ENCODE measurements at places on chromosomes 16 and 17. TPM values are rescaled to one million over a fixed set of nuclear protein-coding genes. Genes with fewer than 3 reads are reported as not detected.

NXN gene
- total RNA-seq: 24.4 TPM

MPO gene
- not detected for total RNA-seq

DNA sequence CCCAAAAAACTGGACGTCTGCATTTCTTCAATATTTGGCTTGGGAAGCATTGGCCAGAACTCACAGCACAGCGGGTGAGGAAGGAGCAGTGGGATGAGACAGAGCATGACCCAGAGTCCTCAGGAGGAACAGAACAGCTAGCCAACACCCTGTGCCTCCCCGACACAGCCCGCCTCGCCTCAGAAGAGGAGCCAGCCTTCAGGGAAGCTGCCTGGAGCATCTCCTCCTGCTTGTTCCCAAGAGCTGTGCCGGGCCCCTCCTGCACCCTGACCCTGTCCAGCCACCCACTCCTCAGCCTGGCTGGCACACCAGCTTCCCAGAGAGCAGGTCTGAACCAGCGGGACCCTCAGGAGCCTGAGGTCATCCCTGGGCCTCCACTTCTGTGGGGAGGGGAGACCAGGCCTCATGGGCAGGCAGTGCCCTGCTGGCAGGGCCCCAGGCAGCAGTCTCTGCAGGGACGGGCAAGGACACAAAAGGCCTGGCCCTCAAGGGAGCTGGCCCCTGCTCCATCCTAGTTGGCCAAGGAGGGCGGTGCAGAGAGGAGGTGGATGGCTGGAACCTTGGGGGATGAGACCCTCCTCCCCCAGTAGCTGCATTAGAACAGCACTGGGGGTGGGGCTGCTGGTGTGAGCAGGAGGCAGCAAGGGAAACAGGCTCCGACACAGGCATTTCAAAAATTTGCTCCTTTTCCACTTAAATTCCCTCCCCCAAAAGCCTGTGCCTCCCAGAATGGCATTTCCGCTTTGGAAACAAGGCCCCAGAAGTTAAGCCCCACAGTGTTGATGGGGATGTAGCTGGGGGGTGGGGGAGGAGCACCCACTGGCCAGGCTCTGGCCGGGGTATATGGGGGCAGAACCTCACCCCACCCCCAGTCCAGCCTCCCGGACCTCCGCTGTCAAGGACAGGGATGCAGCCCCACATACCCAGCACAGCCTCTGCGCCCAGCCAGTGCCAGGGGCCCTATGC lies 1.8 kb upstream of the BCAR1 start:
- peak; percentile 24 for DNase-seq
- H3K36me3 ChIP-seq: no peaks in the 10 kb centered on the region
- no peak overlapping the region for H3K27ac ChIP-seq
- H3K27me3 ChIP-seq: no peaks in the 10 kb centered on the region
- peaks cover 82% of the 10 kb centered on the region for H3K4me1 ChIP-seq

FAM171A2 gene
- total RNA-seq: 2.9 TPM

- no peak for DNase-seq
- H3K36me3 ChIP-seq: no peaks in the 10 kb centered on the region
- no peak overlapping the region for H3K4me3 ChIP-seq
- H3K27me3 ChIP-seq: no peaks in the 10 kb centered on the region
Observed at GRCh38 chr16:66324815-66325515, 41.5 kb upstream of the CDH5 start.

DNA sequence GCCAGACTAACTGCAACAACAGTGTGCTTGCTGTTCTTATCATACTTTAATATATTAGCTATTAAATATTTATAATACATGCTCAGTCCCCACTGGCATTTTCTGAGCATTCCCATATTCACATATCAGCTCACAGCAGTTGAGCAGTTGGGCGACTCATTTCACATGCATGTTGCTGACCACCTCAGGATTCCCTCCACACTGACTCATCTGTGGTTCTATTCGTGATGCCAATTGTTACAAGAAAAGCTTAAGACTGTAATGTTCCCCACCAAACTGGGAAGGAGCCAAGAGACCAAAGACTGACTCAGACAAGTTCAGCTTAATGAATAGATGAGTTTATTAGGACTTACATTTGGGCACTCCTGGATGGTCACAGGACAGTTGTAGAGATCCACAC lies 100.3 kb upstream of the KIF2B start:
- H3K27me3 ChIP-seq: no peaks in the 10 kb centered on the region
- H3K27ac ChIP-seq: peak overlapping the region; percentile 68
- H3K4me3 ChIP-seq: no peak overlapping the region
- no peaks in the 10 kb centered on the region for H3K36me3 ChIP-seq

DNA sequence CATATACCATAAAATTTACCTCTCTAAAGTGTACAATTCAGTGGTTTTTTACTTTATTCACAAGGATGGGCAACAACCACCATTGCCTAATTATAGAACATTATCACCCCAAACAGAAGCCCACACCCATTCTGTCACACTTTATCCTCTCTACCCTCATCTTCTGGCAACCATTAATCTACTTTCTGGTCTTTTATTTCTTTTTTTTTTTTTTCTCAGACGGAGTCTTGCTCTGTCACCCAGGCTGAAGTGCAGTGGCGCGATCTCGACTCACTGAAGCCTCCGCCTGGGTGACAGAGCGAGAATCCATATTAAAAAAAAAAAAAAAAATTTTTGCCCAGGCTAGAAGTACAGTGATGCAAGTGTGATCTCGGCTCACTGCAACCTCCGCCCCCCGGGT lies 90.7 kb upstream of the CLEC18B start:
- DNase-seq: no peak
- no peaks in the 10 kb centered on the region for H3K27me3 ChIP-seq
- H3K4me3 ChIP-seq: no peak overlapping the region
- no peaks in the 10 kb centered on the region for H3K4me1 ChIP-seq
- no peak overlapping the region for H3K27ac ChIP-seq

DNA sequence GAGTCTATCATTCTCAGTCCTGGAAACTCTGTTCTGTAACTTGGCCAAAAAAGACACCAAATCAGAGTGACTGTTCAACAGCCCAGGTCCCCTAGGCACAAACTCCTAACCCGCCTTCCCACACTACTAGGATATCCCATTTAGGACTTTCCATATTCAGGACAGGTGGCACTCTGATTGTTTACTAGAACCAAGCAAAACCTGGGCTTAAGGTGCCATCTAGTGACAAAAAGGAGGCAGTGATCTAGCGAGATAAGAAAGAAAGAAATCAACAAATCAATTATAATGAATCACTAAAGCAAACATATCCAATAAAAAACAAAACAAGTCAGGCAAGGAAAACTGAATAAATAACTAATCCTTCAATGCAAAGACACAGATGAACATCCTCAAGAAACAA lies 203.9 kb downstream of the CEP112 start:
- no peaks in the 10 kb centered on the region for H3K4me1 ChIP-seq
- H3K36me3 ChIP-seq: no peaks in the 10 kb centered on the region
- no peak for DNase-seq
- H3K27me3 ChIP-seq: no peaks in the 10 kb centered on the region
- no peak overlapping the region for H3K4me3 ChIP-seq

Data from body of pancreas (tissue), 4 donors.